Upper lobe of right lung (tissue), 1 donor: ENCODE measurements at places on chromosomes 11 and 22. TPM values are rescaled to one million over a fixed set of nuclear protein-coding genes. Genes with fewer than 3 reads are reported as not detected.

Gene LRRN4CL
- total RNA-seq = 2.0 TPM

Gene PPP6R3
- total RNA-seq = 93.2 TPM

Gene IL10RA
- 33.8 TPM for total RNA-seq

- DNase-seq = no peak
- H3K27ac ChIP-seq = no peak overlapping the region
- no peaks in the 10 kb centered on the region for H3K36me3 ChIP-seq
- H3K4me3 ChIP-seq = no peak overlapping the region
- no peaks in the 10 kb centered on the region for H3K27me3 ChIP-seq
- peaks cover 4% of the 10 kb centered on the region for H3K4me1 ChIP-seq
These were observed 65.6 kb downstream of the LARGE1 start for GRCh38 chr22:33854724-33855123.

DNA sequence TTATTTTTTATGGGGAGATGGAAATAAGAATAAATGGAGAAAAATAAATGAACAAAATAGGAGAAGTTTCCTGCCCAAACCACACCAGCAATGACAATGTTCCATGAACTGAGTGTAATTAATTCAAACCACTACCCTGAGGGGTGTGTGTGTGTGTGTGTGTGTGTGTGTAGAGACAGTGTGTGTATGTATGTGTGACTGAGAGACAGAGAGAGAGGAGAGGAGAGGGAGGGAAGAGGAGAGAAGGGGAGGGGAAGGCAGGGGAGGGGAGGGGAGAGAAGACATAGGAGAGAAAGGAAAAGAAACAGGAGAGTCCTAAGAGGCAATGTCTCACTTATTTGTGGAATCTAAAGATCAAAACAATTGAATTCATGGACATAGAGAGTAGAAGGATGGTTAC lies 65.0 kb upstream of the POU2AF1 start:
- H3K4me3 ChIP-seq = no peak overlapping the region
- peaks cover 8% of the 10 kb centered on the region for H3K4me1 ChIP-seq
- no peak for DNase-seq
- H3K27ac ChIP-seq = no peak overlapping the region
- no peaks in the 10 kb centered on the region for H3K27me3 ChIP-seq
- no peaks in the 10 kb centered on the region for H3K36me3 ChIP-seq

DNA sequence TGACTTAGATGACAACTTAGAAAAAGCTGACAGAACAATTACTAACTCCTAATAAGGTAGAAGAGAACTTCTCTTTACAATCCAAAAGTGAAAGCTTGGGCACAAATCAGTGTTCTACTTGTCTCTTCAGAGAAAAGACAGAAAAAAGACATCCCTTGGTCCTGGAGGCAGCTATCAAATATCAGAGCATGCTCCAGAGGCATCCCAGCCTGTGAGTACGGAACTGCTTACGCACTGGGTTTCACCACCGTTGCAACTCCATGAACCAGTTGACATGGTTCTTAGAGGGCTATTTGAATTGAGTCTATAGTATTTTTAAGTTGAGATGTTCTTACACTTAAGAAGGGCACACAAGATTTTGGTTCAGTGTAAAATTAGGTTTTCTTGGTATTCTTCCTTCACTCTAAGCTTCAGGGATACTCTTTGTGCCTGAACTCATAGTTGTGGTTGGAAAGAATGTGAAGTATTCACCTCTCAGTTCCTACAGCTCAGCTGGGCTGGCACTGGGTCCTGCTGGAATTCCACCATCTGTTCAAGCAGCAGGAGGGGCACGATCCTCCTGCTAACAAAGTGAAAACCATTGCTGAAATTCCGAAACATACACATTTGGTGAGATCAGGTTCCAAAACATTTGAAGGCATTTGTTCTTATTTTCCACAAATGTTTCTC lies 6.3 kb downstream of the AKIP1 start:
- H3K36me3 ChIP-seq = peaks cover 66% of the 10 kb centered on the region
- H3K4me3 ChIP-seq = peak overlapping the region; percentile 9
- H3K27ac ChIP-seq = peak overlapping the region; percentile 77
- no peaks in the 10 kb centered on the region for H3K27me3 ChIP-seq

DNA sequence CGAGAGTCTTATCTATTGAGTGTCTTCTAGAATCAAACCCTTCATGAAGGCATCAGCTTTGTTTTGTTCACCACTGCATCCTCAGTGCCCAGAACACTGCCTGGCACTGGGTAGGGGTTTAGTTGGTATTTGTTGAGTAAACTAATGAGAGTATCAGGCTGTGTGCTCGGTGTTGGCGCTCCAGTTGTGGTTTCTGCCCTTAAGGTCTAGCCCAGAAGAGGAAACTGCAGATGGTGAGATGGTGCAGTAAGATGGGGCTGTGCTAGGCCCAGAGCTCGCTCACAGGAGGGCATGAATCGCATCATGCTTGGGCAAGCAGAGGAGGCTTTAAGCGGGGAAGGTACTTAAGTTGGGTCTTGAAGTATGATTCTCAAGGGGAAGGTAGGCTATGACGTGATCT lies 97.2 kb downstream of the FBXO7 start:
- DNase-seq = no peak
- no peak overlapping the region for H3K27ac ChIP-seq
- no peak overlapping the region for H3K4me3 ChIP-seq
- H3K36me3 ChIP-seq = no peaks in the 10 kb centered on the region
- peaks cover 15% of the 10 kb centered on the region for H3K4me1 ChIP-seq

GRCh38 chr11:34235189-34235588 lies 122.6 kb downstream of the ABTB2 start:
- H3K36me3 ChIP-seq = no peaks in the 10 kb centered on the region
- peaks cover 7% of the 10 kb centered on the region for H3K4me1 ChIP-seq
- H3K4me3 ChIP-seq = no peak overlapping the region
- no peak overlapping the region for H3K27ac ChIP-seq
- H3K27me3 ChIP-seq = no peaks in the 10 kb centered on the region

- peak; percentile 89 for DNase-seq
- peak overlapping the region; percentile 3 for H3K4me3 ChIP-seq
- H3K36me3 ChIP-seq = peaks cover 18% of the 10 kb centered on the region
- peaks cover 66% of the 10 kb centered on the region for H3K4me1 ChIP-seq
- no peaks in the 10 kb centered on the region for H3K27me3 ChIP-seq
- peak overlapping the region; percentile 81 for H3K27ac ChIP-seq
These were observed 22.8 kb downstream of the ARRB1 start for GRCh38 chr11:75328426-75329277.

GRCh38 chr11:15627560-15627959 lies 512.8 kb downstream of the INSC start:
- H3K27ac ChIP-seq = no peak overlapping the region
- H3K36me3 ChIP-seq = no peaks in the 10 kb centered on the region
- H3K27me3 ChIP-seq = no peaks in the 10 kb centered on the region
- DNase-seq = no peak
